ENCODE measurements at places on chromosomes 13 and 19. TPM values are rescaled to one million over a fixed set of nuclear protein-coding genes. Genes with fewer than 3 reads are reported as not detected.

DNA sequence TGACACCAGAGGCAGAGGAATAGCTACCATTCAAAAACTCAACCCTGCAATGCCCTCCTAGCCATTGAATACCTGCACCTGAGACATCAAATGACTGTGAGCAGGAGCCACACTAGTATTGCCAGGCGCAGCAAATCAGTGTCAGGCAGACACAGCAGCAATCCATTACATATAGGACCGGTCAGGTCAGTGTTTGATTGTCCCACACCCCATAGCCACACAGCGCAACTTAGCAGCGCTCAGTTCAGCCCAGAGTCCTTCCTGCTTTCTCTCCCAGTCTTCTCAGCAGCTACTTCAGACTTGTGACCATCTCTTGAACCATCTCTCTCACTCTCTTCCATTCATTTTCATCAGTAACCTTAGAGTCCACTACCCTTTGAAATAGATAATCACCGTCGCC, 181.6 kb upstream of the GPR12 start:
- DNase-seq = no peak

The STOML3 gene
- not detected for total RNA-seq

DNA sequence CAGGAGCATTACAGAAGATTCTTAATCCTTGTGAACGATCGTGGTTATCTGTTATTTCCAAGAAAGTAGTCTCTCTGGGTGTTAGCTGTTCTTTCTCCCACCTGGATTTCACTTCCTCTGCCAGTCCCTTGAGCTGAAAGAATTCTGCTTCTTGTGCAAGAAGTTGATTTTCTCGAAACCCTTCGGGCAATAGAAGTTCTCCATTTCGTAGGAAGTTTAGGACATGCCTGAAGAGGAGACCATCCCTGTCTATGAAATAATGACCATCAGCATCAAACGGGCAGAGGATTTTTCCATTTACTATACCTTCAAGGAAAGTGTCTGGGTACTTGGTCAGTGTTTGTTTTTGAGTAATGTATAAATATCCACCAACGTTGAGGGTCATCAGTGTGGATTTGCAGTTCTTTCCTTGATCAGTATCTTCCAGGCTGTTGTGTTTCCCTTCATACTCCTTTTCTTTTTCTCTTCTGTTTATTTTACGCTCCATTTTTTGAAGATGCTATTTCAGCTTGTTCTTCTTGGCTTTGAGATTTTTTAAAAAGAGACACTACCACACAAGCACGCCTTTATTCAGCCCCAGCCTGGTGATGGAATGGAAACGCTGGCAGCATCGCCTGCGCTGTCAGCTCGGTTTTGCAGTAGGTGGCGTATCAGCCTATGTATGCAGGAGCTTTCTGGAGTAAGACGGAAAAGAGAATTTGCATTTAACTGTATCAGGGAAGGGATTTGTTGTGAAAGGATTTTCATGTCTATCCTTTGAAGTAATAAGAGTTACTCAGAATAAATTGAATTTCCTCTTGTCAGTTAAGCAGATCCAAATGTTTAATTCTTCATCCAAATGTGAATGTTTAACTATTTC, 6.5 kb downstream of the KCTD4 start:
- peak; percentile 23 for DNase-seq

GRCh38 chr13:43243711-43244110, 220.3 kb downstream of the DNAJC15 start:
- no peak for DNase-seq

DNA sequence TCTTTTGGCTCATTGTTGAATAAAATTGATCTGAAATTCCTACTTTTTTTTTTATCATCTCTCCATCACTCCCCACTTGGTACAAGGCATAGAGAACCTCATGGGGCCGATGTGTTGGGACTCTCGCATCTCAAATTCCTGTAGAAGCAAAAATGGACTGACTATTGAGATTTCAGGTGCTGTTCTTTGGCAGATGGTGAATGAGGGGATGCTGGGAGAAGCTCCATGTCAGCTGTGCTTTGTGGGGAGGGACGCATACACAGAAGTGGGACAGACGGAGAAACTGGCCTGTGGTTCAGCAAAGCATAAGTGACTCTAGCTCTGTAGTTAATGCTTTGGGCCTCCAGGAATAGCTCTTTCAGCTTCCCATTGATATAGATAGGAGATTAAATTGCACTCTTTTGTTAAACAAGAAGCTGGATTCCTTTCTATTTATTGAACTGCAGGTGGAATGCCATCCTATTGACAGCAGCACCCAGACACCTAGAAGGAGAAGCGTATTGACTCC, 194.5 kb upstream of the RNF113B start:
- DNase-seq = no peak

The VSIG10L gene
- 0.42 TPM for total RNA-seq

The TMEM190 gene
- not detected for total RNA-seq

GRCh38 chr13:106498571-106498970, 36.9 kb downstream of the EFNB2 start:
- no peak for DNase-seq

- DNase-seq = no peak
These were observed 5.0 kb upstream of the ONECUT3 start for GRCh38 chr19:1748115-1748872.

DNA sequence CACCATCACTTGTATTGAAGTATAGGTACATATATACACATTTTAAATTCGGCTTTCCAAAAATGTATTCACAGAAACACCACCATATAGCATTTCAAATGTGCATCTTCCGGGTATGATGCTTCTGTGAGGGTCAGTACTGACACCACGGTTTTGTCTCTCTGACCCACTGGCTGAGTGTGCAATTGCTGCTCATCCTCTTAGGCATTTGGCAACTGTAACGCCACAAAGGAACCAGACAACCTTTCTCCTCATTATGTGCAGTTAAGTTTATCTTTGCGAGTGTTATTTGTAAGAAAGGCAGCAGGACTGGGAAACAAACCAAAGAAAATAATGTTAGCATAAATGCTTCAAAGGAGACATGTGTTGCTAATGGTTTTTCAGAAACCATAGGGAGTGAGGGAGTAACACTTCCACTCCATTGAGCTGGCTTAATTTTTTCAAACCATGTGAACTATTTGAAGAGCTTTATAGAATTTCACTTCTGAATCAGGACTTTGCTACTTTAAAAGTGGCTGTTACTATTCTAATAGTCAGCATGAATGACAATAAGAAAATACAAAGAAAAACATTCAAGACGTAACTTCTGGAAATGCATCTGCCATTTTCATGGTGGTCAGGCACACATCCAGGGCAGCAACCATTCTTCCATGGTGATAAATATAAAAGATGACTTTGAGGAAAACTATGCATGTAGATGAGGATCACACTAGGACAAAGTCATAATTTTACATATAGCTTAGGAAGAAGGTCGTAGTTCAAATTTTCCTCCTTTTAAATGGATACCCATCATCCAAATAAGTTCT, 423.3 kb downstream of the MZT1 start:
- DNase-seq = no peak

DNA sequence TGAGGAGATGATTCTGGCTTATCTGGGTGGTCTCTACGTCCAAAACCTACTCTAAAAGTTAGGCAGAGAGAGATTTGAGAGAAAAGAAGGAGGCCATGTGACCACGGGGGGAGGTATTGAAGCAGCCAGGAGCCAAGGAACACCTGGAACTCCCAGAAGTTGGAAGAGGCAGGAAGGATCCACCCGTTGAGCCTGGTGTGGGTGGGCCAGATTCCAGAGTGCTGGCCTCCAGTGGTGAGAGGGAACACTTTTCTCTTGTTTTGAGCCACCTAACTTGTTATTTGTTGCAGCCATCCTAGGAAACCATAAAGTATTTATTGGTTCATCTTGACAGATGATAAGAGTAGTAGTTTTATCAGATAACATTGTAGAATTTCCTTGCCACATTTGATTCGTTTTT, 396.9 kb downstream of the MYO16 start:
- no peak for DNase-seq

DNA sequence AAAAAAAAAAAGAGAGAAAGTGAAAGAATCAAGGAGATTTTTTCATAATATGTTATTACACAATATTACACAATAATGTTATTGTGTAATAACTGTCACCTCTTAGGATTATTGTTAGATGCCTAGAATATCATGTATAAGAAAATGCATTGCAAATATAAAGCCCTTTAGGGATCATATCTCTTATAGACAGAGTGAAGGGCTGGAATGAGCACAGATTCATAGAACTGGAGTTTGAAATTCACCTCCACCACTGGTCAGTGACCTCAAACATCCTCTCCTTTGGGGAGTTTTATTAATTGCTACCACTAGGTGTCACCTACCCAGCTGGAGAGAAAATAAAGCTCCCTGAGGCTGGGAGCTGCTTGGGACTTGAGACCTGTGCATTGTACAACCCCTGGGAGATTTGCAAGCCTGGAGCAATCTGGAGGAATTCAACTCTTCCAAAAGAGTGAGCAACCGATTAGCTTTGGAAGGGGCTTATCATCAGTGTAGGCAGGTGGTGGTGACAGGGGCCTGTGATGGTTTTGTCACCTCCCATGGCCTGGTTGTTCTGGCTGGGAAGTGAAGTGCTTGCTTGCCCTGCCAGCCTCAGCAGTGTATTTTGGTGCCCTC, 30.3 kb upstream of the FRY start:
- DNase-seq = peak; percentile 24

DNA sequence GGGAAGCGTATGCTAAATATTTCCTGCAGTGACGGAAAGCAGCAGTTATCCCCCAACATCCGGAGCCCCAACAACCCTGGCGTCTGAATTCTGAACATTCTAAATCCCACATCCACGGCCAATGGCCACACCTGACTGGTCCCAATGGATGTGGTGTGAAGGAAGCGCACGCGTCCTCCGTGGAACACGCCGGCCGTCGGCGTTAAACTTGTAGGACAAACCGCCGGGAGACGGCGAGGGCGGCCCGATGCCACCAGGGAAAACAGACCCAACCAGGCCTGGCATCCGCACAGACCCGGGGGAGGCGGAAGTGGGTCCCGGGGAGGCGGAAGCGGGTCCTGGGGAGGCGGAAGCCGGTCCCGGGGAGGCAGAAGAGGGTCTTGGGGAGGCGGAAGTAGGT, 3.2 kb downstream of the SHC2 start:
- DNase-seq = no peak

All from heart right ventricle (tissue), 16 donors.